ENCODE measurements at places on chromosomes 6 and 20.

DNA sequence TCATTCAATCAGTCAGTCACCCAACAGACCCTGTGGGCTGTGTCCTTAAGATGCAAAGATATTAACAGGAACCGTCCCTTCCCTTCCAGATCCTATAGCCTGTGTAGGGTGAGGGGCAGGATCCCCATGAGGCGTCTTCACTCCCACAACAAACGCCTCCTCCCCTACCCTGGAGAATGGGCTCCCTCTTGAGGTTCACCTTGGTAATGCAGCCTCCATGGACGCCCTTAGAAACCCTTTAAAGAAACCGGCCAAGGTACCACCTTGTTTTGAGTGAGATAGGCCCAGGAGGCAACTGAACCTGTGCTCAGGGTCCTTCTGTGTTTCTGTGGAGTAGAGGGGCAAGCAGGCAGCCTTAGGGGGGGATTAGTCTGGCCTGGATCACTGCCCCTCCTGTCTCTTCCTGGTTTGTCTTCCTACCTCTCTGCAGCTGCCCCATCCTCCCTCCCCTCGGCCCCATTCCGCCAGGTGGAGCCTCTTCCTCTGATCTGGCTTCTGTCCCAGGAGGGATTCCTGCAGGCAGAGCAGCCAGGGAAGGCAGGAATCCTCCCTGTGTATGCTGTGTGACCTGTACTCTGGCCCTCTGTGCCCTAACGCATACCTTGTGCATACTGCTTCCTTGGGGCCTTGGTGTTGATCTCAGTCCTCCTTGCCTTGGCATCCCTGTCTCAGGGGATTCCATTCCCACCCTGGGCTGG, 6.6 kb upstream of the GUCA1A start:
- peak; percentile 79 for DNase-seq

GRCh38 chr20:32718749-32719348, 24.4 kb downstream of the COMMD7 start:
- DNase-seq = no peak

DNA sequence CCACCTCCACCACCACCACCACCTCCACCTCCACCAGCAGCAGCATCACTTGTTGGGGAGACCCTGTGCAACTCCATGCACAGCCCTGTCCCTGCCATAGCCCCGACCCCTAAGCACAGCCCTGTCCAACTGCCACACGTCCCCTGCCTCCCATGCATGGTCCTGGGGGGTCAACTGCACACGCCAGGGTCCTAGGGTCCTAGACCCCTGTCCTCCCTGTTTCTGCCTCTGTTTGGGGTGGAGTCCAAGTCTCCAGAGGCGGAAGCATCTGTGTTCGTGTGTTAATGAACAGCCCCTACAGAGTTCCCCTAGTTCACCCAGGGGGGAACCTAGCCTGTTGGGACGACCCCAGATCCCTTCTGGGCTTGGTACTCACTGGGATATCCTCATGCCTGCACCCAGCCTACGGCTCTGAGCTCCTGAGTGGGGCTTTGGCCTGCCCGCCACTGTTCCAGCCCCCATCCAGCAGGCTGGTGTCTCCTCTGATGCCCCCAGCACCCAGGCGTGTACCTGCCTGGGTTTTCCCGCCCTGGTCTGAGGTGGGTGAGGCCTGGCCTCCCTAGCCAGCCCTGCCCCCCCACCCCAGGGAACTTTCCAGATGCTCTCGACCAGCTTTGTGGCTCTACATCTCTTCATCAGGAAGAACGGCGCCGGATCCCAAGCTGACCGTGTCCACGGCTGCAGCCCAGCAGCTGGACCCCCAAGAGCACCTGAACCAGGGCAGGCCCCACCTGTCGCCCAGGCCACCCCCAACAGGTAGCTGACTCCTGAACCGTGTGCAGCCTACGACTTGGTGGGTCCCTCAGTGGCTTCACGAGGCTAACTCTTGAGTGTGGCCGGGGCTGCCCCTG, 2.5 kb upstream of the TNFRSF6B start:
- DNase-seq = no peak

DNA sequence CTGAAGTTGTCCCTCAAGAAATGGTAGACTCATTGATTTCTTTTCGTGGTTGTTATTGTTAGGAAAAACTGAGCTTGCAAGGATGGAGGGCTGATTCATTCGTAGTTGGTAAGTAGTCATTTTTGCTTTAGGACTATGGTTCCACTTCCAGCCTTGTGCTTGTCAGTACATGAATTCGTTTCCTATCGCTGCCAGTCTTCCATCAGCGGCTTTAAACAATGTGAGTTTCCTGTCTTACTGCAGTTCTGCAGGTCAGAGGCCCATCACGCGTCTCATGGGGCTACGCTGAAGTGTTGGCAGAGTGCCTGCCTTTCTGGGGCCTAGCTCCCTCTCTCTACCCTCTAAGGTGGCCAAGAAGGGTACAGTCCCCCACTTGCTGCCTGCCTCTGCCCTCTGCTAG, 11.4 kb upstream of the MDFI start:
- DNase-seq = no peak

- DNase-seq = no peak
Observed at GRCh38 chr6:3390698-3391097, 66.2 kb downstream of the SLC22A23 start.

- DNase-seq = no peak
Observed at GRCh38 chr6:125300992-125301434, 754 bp downstream of the HDDC2 start.

DNA sequence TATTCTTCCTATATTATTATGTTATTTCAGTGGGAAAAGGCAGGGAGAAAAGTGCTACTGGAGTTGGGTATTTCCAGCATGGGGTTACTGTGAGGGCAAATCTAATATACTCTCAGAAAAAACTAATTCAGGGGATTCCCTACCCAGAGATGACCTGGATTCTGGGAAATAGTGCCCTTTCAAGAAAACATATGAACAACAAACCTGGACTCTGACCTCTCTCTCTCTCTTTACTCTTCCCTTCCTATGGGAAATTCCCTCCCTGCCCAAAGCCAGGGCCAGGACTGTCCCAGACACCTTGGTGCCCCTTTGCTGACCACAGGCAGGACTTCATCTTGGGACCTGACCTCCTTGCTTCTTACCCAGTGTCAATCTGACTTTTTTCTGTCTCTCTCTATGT, 1.6 kb upstream of the UBD start:
- no peak for DNase-seq

DNA sequence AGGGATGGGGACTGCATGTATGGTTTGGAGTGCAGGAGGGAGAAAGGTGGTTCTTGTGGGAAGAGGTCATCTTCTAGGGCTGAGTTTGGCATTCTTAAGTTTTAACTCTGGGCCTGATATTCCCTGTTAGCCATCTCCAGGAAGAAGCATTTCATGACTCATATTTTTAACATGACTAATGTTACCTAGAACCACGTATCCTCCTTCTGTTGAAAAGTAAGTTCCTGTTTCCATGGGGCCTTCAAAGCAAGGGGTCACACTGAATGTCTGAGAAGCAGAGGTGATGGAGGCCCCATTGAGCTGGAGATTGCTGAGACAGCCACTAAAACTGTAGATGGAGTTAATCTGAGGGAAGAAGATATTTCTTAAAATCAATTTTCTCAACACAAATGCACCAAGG, 30.2 kb downstream of the FAM229B start:
- no peak for DNase-seq

DNA sequence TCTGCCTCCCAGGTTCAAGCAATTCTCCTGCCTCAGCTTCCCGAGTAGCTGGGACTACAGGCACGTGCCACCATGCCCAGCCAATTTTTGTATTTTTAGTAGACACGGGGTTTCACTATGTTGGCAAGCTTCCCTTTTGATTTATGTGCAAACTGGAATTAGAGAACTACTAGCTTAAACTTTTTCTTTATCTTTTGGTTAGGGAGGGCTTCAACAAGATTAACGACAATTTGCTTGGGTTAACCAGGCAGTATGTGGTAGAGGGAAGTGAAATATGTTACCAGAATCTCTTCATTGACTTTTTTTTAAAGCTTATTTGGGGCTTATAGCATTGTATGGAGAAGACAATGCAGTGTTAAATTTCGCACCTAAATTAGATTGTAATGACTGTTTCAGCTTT, 9.0 kb downstream of the MYO6 start:
- no peak for DNase-seq

DNA sequence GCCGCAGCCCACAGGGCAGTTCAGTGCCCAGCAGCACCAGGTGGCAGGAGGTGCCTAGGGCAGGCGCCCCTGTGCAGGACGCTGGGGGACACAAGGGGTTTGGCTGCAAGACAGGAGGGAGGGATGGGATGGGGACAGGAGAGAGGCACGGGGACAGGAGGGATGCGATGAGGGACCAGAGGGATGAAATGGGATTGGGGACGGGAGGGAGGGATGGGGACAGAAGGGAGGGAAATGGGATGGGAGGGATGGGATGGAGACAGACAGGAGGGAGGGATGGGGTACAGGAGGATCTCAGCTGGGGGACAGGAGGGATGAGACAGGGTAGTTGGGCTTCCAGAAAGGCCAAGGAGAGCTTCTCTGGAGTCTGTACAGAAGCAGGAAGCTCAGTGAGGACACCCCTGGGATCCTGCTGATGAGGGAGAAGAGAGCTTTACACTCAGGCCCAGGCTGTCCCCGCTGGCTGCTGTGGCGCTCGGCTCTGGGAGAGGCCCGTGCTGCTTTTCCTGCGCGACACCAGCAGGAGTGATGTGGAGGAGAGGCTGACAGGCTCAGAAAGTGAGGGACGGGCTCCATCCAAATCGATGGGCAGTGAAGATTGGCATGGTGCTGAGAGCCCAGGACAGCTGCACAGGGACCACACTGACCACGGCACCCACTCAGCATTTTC, 400.8 kb downstream of the SMOC2 start:
- DNase-seq = no peak

- no peak for DNase-seq
Observed at GRCh38 chr6:105587349-105588122, 184.7 kb upstream of the PREP start.

GRCh38 chr6:82017288-82017687, 230.3 kb downstream of the IBTK start:
- DNase-seq = no peak

DNA sequence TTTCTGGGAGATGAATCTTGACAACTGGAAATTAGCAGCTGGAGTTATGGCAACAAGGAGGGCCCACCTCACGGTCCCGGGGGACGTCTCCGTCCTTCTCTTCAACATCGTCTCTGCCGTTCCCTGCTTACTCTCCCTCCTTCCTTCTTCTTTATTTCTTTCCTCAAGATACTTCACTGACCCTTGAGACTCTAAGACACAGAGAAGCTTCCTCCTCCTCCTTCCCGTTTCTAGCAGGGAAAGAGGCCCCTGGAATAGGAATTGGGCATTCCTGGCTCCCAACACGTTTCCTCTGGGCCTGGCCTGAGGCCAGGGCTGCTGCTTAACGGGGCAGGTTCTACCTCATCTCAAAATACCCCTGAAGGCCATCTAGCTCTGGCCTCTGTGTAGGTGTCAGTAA, 189.9 kb upstream of the GMDS start:
- DNase-seq = no peak

GRCh38 chr20:2135013-2135412, 33.4 kb downstream of the STK35 start:
- no peak for DNase-seq

DNA sequence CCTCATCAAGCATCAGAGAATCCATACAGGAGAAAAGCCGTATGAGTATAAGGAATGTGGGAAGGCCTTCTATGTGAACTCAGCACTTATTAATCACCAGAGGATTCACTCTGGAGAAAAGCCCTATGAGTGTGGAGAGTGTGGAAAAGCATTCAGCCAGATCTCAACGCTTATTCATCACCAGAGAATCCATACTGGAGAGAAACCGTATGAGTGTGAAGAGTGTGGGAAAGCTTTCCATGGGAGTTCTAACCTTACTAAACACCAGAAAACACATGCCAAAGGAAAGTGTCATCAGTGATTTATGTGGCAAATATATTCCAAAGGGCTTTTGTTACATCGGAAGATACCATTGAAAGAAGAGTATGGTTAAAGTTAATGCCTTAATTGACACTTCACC, 25.4 kb downstream of the ZKSCAN8 start:
- DNase-seq = no peak

- DNase-seq = no peak
Observed at GRCh38 chr6:119562168-119562567, 212.6 kb upstream of the MAN1A1 start.

- no peak for DNase-seq
Observed at GRCh38 chr6:153034139-153034538, 31.6 kb upstream of the MTRF1L start.

GRCh38 chr20:52748285-52748932, 223.7 kb upstream of the TSHZ2 start:
- no peak for DNase-seq

DNA sequence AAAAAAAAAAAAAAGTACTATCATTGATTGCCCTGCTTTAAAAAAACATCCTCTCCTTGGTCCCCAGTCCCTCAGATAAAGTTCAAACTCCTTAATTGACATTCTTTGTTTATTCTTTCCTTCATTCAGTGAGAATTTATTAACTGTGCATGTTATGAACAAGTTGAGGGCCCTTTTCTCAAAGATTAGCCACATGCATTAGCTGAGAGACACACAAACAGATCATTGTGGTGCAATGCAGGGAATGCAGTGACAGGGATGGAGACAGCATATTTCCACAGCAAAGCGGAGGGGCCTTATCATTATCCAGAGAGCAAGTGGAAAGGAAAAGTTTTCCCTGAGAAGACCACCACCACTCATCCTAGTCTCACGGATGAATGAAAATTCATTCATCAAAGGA, 21.9 kb upstream of the IPCEF1 start:
- no peak for DNase-seq

DNA sequence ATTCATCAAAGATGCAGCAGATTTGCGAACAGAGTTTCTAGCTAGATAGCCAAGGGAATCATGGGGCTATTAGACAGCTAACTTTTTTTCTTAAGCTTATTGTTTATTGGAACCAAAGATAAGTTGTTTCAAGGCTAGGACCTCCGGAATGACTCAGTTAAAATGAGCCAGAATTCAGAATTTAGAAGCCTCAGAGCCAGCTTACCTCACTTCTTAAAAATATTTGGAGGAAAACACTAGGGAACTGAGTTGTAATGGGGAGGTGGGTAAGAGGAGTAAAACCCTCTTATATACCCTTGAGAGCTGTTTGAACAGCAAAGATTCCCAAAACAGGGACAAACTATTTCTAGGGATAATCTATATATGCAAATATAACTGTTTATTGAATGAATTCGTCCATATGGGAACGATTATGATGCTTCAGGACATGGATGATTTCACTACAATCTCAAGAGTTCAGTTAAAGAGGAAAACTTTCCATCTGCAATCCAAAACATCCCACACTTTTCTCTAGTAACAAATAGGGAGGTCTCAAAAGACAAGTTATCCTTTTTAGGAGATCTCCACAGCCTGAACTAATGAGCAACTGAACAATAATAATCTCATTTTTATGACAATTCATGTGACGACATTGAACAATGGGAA, 12.6 kb upstream of the CARMIL1 start:
- no peak for DNase-seq

DNA sequence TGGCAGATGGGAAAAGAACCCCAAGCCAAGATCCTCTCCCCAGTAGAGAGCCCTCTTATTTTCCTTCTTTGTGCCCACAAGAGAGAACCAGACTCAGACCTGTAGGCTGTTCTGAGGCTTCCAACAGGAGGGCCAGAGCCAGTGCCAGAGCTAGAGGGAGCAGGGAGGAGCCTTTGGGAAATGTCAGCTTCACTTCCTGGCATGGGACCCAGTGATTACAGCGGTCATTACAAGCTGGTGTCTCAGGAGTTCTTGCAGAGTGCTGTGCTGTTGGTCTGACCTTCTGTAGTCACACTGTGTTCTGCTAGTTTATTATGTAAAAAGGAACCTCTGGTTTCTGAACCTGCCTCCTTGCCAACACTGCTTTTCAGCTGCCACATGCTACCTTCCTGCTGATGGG, 38.9 kb downstream of the STK35 start:
- no peak for DNase-seq

Measured in GM19239 (cell line).